Tibial nerve (tissue), 4 donors: ENCODE measurements at places on chromosomes 11 and 22.

DNA sequence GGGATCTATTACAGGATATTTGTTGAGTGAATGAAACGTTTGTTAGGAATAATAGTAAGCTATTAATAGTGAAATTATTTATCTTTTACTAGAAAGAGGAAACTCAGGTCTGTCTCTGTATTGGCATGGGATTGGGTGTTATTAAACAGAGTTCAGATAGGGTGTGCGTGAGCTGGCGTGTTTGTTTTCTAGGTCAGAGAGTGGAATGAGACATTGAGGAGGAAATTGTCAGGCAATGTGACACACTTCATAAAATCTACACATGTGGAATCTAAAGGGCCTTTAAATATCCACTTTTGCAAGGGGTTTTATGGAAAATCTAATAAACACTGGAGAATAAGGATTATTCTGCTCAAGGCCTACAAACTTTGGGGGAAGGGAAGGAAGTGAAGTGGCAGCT, 552.9 kb downstream of the NTM start:
- DNase-seq, result no peak

DNA sequence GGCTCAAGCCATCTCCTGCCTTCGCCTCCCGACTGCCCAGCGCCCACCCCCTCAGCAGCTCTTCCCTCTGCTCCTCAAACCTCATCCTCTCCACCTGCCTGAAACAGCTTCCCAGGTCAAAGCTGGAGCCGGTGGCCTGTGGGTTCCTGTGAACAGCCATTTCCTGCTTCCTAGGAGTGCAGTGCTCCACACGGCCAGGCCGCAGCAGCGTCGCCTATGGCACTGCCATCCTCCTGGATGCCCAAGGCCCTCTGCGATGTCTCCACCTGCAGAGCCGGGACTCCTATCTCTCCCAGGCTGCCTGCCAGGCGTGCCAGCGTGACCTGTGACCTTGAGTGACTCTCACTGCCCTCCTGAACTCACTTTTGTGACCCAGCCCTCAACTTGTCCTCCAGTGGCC, 24.6 kb downstream of the PPM1F start:
- DNase-seq, result no peak

- DNase-seq, result no peak
Observed at GRCh38 chr11:106442032-106442431, 364.6 kb downstream of the AASDHPPT start.

DNA sequence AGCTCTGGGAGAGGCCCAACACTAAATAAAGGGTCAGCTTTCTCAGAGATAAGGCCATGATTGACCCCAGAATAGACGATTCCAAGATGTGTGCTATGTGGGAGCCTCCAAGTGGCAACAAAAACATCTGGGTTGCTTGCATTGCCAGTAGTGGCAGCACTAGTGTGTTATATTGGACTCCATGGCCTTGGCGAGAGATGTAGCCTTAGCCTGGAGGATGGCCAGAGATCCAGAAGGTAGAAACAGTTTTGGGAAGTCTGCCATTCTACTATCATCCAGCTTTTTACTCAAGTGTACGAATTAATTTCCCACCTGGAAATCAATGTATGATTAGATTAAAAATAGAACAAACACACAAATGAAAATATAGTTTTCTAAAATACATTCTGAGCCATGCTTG, 3.0 kb downstream of the OR8D4 start:
- DNase-seq, result no peak
